ENCODE measurements at places on chromosomes 3 and 15.

GRCh38 chr3:160486459-160486869, 36.9 kb upstream of the TRIM59 start:
- peak; percentile 18 for DNase-seq

GRCh38 chr3:56219894-56220805, 248.1 kb downstream of the ERC2 start:
- DNase-seq: no peak

GRCh38 chr3:30948426-30948825, 54.0 kb upstream of the GADL1 start:
- DNase-seq: no peak

DNA sequence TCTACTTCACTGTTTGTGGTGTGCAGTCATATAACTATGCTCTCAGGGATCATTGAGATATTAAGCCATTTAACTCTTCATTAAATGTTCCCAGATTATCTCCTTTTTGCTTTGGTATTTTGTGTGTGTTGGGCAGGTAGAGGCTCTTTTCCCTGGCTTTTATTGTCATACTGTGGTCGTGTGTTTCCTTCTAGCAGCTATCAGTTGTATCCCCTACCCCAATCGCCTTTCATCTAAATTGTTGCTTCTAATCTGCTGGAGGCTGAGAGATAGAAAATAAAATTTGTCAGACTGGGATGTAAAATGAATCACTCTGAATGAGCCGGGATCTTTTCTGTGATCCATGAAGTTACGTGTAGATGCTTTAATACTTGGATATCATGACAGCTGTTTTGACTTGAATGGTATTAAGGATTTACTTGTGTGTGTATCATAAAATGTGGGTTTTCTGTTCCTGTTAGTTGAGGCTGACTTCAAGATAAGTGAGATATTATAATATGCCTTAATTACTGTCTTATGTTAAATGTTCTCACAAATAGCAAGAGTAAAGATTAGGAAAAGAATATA, 9.2 kb downstream of the NFKBIZ start:
- no peak for DNase-seq

- DNase-seq: peak; percentile 73
These were observed 23.1 kb downstream of the AADAC start for GRCh38 chr3:151837057-151837456.

DNA sequence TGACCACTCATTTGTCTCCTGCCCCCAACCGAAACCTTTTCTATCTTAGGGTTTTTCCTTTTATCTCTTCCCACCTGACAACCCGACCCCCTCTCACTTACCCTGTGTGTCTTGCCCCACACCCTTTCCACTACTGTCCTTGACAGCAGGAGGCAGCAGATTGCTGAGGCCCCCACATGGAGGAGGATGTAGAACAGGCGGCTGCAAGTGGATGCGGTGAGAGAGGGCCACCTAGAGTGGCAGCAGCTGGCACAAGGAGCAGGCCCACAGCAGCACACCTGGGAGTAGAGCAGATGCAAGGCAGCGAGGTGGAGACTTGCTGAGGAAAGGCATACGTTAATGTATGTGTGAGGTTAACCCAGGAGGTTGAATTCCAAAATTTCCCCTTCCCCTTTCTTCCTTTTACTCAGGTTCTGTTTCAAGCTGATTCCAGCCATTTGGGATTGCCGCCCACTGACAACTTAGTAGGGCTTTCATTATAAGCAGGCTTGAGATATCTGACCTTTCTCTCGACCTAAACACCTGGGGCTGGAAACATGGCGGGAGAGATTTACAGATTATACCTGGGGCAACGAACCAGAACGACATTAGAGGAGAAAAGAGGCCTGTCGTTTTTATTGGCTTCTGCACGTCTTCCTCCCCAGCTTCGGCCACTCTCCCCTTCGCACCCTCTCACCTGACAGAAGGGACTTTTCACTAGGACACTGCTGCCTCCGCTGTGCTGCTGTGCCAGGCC, 643 bp downstream of the SERINC4 start:
- DNase-seq: no peak

DNA sequence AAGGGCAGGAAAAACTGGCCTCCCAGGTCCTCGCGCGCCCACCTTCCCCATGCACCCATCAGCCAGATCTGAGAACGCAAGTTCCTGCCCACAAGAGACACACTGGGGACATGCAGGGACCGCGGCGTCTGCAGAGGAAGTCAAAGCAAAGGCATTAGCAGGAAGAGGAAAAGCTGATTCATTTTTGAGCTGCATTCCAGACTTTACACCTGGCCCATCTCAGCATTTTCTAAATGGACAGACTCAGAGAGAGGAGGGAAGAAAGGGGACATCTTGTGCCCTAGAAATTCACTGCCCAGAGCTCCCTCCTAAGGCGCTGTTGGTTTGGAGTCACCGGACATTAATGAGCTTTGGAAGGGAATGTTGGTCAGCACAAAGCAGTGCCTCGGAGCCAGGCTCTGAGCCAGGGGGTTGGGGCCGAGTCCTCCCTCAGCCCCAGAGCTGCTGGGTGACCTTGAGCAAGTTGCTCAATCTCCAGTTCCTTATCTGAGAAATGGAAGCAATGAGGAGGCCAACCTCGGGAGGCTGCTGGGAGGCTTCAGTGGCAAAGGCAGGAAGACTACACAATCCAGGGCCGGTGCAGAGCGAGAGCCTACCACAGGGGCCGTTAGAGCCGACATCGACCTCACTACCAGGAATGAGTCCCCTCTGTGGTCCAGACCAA, 150.5 kb upstream of the IQSEC1 start:
- no peak for DNase-seq

- no peak for DNase-seq
These were observed 31.7 kb downstream of the ATP11B start for GRCh38 chr3:182824957-182825356.

DNA sequence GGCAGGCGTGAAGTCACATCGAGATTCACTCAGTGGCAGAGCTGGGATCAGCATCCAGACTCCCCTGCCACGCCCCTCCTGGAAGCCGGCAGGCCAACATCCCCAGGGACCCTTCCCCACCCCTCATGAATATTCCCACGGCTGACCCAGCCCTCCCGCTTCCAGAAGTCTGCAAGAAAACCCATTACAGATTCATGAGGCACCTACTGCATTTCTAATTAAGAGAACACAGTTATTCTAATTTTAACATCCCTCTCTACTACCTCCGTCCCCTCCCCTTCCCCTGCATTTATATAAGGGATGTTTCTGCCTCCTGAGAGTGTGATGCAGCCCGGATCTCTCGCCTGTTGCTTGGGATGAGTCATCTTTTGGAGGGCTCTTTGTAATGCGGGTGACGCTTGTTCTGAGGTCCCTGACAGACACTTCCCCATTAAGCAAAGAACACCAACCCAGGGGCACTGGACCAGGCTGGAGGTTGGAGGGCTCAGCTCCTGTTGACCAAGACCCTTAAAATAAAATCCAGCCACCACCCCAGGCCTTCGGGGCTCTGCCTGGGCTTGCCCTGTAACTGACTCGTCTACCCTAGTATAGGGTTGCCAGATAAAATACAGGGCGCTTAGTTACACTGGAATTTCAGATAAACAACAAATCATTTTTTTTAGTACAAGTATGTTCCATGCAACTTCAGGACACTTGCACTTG, 118.7 kb downstream of the NUP210 start:
- DNase-seq: peak; percentile 12

- DNase-seq: no peak
These were observed 38.1 kb upstream of the LDHAL6B start for GRCh38 chr15:59168536-59168935.

DNA sequence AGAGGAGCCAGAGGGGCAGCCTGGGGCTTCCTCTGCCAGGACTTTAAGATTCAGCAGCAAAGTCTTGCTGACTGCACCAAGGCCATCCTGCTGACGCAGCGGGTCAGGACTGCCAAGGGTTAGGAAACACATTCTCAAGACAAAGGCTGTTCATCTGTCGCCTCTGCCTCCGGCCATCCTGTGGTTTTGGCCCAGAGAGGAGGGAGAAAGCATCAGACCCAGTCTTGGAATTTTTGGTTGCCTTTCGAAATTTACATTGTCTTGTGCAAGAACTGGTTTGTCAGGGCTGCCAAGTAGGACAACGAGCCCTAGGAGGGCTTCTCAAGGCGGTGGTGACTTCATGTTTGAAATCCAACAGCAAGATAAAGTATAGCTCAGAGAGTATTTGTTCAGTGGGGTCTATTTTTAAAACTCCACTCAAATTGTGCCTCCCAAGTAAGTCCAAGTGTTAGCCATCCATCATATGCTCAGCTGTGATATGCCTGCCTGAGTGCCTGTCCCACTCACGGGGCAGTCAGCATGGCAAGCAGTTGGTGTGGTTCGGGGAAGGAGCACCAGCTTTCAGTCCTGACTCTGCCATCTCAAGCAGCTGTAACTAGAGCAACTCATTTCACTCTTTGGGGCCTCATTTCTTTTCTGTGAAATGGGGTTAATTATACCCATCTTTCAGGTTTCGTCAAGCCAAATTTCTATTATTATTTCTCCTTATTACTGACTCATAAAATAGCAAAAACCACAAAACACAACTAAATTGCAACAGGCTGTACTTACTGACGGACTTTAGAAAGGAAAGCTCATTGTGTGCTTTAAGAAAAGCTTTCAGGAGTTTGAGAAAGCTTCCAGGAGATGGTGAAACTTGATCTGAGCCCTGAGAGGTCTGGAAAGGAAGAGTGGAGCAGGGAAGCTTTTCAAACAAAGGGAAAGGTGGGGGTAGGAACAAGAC, 42.4 kb upstream of the RHO start:
- no peak for DNase-seq

GRCh38 chr3:147921051-147921450, 511.9 kb downstream of the ZIC1 start:
- no peak for DNase-seq

GRCh38 chr3:15919971-15920370, 122.2 kb upstream of the ANKRD28 start:
- DNase-seq: no peak

DNA sequence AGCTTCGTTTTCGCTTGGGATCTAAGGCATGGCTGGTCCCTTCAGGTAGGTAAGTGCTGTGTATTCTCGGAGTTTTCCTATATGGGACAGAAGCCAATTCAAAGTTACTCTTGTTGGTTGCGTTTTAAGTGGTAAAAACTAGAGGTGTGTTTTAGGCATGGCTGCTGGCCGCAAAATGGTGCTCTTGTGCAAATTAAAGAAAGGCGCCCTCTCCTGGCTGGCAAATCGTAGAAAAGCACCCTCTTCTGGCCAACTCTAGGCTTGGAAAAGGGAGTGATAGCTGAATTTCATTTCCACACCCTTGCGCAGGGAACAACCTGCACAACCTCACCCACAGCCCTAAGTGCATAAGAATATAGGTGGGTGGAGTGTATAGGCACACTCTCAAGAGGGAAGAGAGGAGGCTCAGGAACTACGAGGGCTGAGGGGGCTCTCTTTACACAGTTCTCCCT, 23.5 kb downstream of the DRD3 start:
- DNase-seq: peak; percentile 34

- no peak for DNase-seq
These were observed 39.3 kb downstream of the CHRD start for GRCh38 chr3:184419171-184419570.

DNA sequence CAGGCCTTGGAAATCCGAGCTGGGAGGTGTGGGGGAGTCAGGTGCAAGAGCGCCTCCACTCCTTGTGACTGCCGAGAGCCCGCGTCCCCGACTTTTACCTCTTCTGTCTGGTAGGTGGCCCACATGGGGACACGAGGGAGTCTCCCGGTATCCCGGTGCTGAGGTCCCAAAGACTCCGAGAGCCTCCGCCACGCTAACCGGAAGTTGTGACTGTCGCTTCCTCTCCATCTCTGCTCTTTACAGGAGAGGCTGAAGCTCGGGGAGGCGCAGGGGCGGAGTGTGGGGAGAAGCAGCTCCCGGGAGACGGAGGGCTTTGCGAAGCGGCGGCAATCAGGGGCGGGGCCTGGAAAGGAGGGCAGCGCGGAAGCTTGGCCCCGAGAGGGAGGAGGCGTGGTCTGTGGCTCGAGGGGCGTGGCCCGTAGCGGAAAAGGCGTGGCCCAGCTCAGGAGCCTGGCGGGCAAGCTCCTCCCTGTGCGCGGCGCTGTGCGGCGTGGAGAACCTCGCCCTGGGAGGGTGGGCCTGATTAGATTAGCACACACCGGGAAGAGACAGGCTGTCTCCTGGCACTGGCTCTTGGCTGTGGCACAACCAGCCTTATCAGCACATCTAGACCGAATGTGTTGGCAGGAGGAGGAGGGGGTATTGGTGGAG, 143.9 kb downstream of the GABRB3 start:
- no peak for DNase-seq

DNA sequence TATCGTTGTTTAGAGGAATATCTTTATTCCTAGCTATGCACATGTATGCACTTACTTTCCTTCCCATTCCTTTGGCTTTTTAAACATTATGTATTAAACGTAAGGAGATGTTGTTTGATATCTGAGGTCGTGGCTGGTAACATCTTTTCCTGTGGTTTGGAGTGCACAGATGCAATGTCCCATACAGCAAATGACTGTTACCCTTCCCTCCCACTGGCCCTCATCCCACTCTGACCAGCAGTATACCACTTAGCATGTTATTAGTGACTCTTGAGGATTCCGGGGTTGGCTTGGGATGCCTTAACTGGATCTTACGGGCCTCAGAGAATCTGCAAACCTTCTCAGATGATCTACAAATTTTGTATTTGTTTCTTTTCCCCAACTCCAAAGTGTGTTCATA, 34.5 kb downstream of the TGFBR2 start:
- no peak for DNase-seq

DNA sequence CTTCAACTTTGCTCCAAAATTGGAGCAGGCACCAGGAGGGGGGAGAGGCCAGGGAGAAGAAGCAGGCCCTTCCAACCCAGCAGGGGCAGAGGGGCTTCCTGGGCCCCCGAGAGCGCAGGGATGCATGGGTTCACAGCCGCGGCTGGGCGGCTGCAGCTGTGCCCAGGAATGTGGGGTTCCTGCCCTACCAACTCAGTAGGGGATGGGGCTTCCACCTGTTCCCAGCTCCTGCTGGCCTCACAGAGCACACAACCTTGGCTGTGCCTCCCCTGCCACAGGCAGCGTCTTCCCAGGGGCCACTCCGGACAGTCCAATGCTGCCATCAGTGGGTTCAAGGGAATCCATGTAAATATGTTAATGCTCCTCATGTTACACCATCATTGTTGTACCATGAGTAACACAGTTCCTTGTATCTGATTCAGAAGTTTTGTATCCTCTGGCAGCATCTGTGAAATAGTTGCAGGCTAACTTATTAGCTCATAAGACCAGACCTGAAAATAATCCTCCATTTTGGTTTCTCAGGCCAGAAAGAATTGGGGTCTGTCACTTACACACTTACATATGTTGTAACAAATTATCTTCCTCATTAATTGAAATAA, 12.1 kb upstream of the SIAH2 start:
- DNase-seq: no peak

GRCh38 chr15:38300395-38300794, 47.8 kb downstream of the SPRED1 start:
- no peak for DNase-seq

GRCh38 chr15:51299187-51300015, 39.0 kb downstream of the CYP19A1 start:
- no peak for DNase-seq

All from HCT116 (cell line).